Activated CD4-positive, alpha-beta T cell treated with anti-CD3 and anti-CD28 coated beads, Interleukin-10, Interleukin-2, amounts not matched to agents 100 ng/mL and 50 ng/mL, durations not matched to agents 16 hours and 8 hours (primary cell): ENCODE measurements at places on chromosomes 12 and 14.

- DNase-seq = no peak
These were observed 24.4 kb downstream of the TUNAR start for GRCh38 chr14:95901054-95901453.

DNA sequence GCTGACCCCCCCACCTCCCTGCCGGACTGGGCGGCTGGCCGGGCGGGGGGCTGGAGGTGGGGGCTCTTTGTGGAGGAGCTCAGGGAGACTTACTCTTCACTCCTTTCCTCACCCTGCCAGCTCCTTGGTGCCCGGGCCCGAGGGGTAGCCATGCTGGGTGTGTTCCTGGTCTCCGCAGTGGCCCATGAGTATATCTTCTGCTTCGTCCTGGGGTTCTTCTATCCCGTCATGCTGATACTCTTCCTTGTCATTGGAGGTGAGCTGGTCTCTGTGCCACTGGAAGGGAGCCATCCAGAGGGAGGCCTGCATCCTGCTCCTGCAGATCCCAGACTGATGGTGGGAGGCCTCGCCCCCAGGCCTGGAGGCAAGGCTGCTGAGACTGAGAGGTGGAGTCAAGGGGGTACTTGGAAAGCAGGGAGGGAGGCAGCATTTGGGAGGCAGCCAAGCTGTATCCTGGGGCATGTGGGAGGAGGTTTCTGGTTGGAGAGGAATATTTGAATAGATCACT is 19.7 kb downstream of the SOAT2 start:
- DNase-seq = no peak

- DNase-seq = no peak
These were observed 11.1 kb downstream of the BEST3 start for GRCh38 chr12:69688021-69688420.

GRCh38 chr14:20487396-20487725 is 18.0 kb upstream of the RNASE10 start:
- DNase-seq = no peak

- no peak for DNase-seq
These were observed 7.9 kb upstream of the OAS3 start for GRCh38 chr12:112930350-112930749.

GRCh38 chr14:104552738-104553125 is 26.8 kb upstream of the C14orf180 start:
- DNase-seq = no peak

GRCh38 chr14:103022685-103023044 is 34.7 kb downstream of the CDC42BPB start:
- no peak for DNase-seq

GRCh38 chr12:124110372-124110883 is 137.4 kb downstream of the ZNF664 start:
- no peak for DNase-seq
